HEK293T (cell line): ENCODE measurements at places on chromosomes 7 and 10.

GRCh38 chr7:99469381-99470065 is 3.2 kb upstream of the ZNF789 start:
- DNase-seq: no peak

DNA sequence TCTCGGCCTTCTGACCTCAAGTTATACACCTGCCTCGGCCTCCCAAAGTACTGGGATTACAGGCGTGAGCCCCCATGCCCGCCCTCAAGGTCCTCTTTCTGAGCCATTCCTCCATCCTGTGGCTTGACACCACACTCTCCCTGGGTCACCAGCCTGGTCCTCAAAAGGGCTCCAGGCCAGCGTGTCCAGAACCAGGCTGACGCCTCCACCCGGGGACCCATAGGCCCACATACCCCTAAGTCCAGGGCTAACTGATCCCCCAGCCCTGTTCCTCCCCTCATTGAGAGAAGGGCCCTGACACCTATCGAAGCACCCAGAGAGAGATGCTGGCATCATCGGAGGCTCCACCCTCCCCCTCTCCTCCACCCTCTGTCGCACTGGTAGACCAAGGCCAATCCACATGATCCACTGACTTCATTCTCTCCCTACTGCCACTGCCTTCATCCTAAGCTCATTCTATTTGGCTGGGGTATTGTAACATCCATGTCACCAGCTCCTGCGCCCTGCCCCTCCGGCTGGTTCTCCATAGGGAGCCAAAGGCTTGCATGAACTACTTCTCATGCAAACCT is 46.7 kb downstream of the TMEM270 start:
- peak; percentile 2 for DNase-seq

GRCh38 chr10:125720002-125720382 is 483 bp downstream of the EDRF1 start:
- DNase-seq: no peak

DNA sequence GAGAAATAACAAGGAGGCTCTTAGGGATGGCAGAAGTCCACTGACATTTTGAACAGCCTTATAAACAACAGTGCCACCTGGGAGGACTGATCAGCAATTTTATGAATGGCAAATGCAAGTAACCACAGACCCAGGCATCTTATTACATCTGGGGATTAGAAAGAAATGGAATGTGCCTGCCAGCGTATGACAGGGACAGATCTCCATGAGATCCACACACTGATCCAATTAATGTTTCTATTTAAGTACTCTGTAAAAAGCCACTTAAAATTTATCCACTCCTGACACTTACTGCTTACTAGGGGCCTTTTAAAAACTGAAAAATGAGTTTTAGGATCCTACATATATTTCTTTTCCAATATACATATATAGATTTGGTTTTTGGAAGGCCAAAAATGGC is 28.6 kb downstream of the PARD3 start:
- no peak for DNase-seq

- DNase-seq: no peak
These were observed 919 bp downstream of the MAFK start for GRCh38 chr7:1531263-1531978.

DNA sequence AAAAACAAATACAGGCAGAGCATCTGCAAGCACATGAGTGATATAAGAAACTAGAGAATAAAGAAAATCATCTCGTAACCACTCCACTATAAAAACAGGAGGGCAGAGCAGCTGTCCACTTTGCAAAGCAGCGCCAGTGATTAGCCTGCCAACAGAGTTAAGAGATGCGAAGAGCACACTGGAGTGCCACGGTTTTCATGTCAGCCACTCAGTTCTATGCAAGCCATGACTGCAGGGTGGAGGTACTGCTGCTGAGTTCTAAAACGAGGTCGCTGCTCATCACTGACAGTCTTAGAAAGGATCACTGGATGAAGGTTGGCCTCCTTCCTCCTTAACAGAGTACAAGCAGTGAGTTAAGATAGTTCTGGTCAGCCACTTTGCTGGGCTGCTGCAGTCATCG is 58.5 kb downstream of the FGFR2 start:
- DNase-seq: no peak

DNA sequence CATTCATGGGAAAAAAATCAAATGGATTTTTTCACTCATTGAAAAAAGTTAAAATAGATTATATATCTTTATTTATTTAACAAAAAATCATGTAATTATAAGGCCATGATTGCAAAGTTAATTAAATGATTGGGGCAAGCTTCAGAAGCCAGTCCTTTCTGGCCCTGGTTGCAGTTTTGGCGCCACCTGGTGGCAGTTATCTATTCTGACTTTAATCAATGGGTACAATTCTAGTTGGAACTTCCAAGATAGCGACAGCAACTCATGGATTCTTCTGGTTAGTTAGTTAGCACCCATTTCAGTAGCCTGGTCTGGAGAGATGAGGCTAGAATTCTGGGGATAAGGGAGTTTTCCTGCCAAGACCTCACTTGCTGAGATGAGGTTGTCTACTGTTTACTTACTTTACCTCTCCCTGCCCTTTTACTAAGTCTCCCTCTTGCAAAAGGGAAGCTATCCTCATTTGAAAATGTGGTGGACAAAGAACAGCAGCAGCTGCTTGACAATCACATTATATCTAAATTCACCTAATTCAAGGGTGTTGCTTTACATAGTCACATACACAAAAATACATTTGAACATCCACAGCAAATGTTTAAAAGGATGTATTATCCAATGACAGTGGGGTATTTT is 42.3 kb downstream of the NOC3L start:
- peak; percentile 69 for DNase-seq

- DNase-seq: peak; percentile 39
These were observed 670 bp upstream of the AGK start for GRCh38 chr7:141550386-141551093.

DNA sequence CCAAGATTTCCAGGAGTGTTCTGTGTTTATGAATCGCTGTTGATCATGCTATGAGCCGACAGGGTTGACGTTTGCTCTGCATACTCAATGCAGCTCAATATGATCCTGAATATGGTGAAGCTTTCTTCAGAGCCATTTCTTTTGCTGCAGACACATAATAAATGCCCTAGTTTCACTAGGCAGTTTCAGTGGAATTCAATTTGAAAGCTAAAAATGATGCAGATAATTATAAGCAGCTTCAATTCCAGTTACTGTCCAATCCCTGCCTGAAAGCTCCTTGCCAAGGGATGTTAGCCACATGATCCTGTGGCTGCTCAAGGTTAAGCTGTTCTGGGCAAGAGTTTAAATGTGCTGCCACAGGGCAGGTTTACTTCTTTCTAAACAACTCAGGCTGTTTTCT is 805.6 kb downstream of the NRG3 start:
- no peak for DNase-seq

- DNase-seq: no peak
These were observed 11.1 kb upstream of the HERPUD2 start for GRCh38 chr7:35705932-35706461.

- no peak for DNase-seq
These were observed 89.1 kb upstream of the KLF14 start for GRCh38 chr7:130823060-130823459.

- no peak for DNase-seq
These were observed 63.3 kb upstream of the PAPSS2 start for GRCh38 chr10:87596351-87596750.

DNA sequence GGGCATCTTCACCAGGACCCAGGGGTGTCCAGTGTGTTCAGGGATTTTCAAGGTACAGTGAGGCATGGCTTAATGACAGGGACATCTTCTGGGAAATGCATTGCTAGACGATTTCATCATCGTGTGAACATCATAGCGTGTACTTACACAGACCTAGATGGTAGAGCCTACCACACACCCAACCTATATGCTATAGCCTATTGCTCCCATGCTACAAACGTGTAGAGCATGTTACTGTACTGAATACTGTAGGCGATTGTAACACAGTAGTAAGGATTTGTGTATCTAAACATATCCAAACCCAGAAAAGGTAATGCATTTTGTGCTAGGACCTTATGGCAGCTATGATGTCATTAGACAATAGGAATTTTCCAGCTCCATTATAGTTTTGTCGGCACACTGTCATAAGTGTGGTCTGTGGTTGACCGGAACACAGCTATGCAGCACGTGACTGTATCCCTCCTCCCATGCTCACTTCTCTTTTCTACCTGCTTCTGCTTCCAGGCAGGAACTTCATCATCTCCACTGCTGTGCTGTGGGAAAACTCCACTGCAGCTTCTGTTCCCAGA is 416.2 kb upstream of the NFE2L3 start:
- no peak for DNase-seq

DNA sequence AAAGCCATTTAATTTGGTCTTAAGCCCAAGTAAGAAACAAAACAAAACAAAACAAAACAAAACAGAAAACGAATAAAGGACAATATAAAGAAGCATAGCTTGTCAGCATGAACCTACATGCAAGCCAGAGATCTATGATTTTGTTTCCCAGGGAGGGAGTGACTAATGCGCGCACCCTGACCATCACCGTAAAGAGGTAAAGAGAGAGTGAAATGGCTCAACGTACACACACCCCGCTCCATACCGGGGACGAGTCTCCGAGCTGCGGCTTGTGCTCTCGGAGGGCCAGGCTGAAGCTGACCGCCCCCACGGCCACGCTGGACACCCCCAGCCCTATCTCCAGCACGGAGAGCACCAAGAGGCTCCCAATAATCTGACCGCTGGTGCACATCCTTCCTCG is 1.1 kb downstream of the TMEM196 start:
- DNase-seq: no peak

- DNase-seq: no peak
These were observed 40.2 kb downstream of the TCERG1L start for GRCh38 chr10:131271195-131271880.

GRCh38 chr10:79149662-79150443 is 81.1 kb downstream of the ZMIZ1 start:
- DNase-seq: no peak

DNA sequence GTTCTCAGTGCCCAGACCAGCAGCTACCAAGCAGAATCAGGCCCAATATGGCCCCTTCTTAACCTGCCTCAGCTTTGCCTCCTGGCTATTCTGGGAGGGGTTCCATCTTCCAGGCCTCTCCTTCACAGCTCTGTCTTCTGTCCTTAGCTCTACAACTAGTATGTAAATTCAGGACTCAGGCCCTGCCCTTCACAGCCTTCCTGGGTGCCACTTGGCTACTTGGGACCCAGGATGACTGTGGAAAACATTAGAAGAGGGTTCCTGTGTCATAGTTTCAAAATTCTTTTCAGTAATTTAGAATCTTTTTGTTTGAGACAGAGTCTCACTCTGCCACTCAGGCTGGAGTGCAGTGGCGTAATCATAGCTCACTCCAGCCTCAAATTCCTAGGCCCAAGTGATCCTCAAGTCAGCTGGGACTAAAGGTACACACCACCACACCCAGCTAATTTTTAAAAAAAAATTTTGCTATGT is 33.2 kb upstream of the PAPSS2 start:
- DNase-seq: no peak

DNA sequence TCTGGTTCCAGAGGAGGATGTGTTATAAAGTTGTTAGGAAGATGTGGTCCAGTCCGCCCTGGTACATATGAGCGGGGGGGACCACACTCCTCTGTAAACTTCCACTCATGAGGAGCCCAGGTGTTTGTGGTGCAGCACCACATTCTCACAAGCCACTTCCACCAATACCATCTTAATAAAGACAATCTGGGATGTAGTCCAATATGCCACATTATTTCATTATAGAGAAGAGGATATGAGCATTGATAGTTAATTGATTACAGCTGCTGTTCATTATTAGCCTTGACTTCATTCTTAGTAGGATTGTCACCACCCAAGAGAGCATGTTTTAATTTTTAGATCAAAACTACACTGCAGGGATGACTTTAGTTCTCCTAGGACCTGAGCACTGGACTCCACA is 40.5 kb downstream of the ERCC6 start:
- no peak for DNase-seq

DNA sequence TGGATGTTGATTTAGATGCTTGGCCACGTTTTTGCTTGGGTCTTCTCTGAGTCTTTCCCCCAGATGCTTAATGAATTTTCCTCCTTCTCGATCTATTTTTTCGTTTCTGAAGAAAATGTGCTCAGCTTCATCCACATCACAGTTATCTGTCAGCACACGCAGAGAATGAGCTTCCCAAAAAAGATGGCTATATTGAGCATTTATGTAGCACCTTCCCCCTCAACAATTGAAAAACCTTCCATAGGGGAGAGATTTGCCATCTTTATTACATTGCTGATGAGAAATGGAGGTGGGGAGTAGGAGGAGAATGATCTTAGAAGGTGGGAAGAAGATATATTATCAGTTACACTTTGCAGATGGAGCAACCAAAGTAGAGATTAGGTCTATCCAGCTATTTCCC is 228.1 kb upstream of the PHYHIPL start:
- no peak for DNase-seq

DNA sequence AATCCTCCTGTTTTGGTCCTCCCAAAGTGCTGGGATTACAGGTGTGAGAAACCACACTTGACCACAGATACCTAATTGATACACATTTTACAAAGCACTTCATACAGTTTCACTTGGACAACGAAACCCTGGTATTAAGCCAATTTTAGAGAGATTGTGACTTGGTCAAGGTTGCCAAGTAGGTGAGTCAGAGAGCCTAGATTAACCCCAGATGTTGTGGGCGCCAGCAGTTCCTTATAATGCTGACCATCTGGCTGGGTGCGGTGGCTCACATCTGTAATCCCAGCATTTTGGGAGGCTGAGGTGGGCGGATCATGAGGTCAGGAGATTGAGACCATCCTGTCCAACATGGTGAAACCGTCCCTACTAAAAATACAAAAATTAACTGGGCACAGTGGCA is 4.9 kb upstream of the PHKG1 start:
- DNase-seq: no peak

DNA sequence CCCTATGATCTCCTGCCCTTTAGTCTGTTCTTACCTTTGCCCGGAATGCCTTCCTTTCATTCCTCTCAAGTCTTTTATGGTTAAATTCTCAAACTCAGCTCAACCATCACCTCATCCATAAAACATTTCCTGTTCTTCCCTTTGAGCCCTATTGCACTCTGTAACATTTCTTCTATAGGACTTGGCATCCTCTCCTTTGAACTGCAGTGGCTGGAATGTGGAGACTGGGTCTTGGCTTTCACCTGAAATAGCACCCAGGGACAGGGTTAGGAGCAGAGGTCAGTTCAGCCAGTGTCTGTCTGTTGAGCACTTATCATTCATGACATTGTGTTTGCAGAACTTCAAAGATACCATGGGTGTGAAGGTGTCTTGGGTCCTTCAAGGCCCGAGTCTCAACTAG is 7.2 kb downstream of the NFE2L3 start:
- no peak for DNase-seq

DNA sequence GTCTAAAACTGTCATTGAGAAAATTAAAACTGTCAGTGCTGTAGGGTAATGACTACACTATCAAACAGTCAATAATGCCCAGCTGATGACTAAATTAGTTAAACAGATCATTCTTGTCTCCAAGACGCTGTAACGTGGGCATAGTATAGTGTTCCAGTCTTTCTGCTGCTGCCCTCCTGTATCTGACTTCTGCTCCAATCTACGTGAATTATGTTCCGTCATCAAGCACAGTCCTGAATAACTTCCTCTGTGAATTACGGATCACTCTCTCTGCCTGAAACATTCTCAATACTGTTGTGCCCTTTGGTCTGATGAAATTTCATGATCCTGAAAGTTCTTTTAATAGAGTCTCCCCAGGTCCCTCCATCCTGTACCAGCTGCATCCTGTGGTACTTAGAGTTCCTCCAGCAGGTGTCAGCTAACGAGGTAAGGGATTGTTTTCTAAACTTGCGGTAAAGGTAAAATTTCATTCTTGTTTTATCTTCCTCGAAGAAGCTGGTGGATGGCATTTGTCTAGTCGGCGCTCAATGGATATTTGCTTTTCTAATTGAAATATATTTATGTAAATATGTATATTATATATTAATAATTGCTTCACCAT is 393.5 kb upstream of the ADARB2 start:
- no peak for DNase-seq

- no peak for DNase-seq
These were observed 74.7 kb upstream of the CAMK2B start for GRCh38 chr7:44400033-44400511.
